Endothelial cell of umbilical vein (primary cell): ENCODE measurements at places on chromosomes 12 and 14. TPM values are rescaled to one million over a fixed set of nuclear protein-coding genes. Genes with fewer than 3 reads are reported as not detected.

DNA sequence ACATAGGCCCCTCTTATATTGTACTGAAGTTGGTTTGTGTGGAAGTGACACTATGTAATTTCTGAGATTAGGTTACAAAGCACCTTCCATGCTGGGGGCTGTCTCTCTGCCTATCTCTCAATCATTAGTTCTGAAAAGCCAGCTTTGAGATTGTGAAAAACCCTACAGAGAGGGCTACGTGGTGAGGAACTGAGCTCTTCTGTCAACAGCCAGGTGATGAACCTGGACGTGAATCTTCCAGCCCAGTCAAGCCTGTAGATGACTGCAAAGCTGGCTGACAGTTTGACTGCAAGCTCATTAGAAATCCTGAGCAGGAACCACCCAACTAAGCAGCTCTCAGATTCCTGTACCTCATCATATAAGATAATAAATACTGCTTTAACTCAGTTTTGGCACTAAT is 36.3 kb upstream of the BBS10 start:
- DNase-seq = no peak

GRCh38 chr12:68614105-68614679 is 3.5 kb downstream of the RAP1B start:
- DNase-seq = no peak

DNA sequence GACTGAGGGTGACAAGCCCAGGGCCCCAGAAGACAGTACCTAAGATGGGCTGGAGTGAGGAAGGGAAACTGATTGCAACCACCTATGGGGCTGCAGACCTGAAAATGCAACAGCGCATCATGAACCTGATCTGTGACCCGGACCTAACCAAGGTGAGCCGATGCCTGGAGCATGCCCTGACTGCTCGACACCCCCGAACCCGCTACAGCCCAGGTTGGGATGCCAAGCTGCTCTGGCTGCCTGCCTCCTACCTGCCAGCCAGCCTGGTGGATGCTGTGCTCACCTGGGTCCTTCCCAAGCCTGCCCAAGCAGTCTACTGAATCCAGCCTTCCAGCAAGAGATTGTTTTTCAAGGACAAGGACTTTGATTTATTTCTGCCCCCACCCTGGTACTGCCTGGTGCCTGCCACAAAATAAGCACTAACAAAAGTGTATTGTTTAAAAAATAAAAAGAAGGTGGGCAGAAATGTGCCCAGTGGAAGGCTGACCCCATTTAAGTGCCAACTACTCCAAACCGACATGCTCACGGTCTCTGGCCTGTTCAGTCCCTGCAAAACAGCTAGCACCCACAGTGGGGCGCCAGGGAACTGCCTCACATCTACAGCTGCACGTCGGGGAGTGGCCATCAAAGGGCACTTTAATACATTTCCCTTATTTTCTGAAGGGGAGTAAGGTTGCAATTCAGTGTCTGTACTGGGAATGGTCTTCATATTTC is 4.2 kb downstream of the RDH5 start:
- DNase-seq = peak; percentile 62

- DNase-seq = peak; percentile 55
Measured at GRCh38 chr14:68779761-68780323, 13.0 kb downstream of the ZFP36L1 start.

DNA sequence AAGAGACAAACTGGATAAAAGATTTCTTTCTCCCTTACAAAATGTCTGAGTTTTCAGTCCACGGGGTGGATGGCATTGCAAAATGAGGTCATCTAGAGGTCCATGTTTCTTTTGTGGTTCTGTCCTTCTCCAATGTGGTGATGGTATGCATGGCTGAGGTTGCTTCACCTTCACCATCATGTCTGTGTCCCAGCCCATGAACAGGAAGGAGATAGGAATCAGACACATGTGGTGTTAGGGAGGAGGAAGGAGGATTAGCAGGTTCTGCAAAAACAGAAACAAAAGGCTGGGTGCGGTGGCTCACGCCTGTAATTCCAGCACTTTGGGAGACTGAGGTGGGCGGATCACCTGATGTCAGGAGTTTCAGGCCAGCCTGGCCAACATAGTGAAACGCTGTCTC is 11.0 kb upstream of the AEBP2 start:
- no peak for DNase-seq

GRCh38 chr14:31944256-31945073 is 132.6 kb upstream of the ARHGAP5 start:
- no peak for DNase-seq

DNA sequence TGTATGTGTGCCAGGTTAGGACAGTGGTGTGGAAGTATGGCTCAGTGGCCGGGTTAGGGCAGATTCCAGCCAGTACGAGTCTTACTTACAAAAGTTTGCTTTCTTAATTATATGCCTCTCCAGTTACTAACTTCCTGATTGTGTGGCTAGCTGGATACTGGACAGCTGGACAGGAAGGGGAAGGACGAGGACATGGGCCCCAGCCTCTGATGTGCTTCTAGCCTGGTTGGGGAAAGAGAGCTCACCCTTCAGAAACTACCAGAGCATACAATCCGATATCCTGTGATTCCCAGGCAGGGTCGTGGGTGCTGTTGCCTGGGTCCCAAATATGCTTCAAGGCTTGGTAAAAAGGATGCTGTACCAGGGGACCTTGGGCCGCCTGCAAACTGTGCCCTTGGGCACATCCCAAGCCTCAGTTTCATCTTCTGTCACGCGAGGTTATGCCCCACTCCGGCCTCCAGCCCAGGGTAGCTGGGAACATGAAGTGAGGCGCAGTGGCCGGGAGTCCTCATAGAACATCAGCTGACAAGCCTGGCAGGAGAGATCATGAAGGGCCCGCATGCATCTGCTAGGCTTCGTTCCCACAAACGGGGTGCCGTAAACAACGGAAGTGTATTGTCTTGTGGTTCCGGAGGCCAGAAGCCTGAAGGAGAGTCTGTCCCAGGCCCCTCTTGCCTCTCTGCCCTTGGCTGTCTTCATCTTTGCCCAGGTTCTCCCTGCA is 23.2 kb upstream of the RIN3 start:
- no peak for DNase-seq

DNA sequence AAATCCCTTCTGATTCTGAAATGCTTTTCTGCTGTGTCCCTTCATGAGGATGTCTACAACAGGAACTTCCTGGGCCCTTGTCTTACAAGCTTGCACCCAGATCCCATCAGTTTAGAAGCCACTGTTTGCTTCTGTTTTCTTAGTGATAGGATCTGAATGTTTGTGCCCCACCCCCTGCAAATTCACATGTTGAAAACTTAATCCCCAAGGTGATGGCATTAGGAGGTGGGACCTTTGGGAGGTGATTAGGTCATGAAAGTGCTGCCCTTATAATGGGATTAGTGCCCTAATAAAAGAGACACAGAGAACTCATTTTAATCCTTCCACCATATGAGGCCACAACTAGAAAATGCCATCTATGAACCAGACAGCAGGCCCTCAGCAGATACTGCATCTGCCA is 36.0 kb upstream of the GNPNAT1 start:
- DNase-seq = no peak

NKX2-1 gene
- total RNA-seq = not detected in 2 replicates

OR4N5 gene
- not detected in 2 replicates for total RNA-seq
